ENCODE measurements at places on chromosomes 13 and 19.

DNA sequence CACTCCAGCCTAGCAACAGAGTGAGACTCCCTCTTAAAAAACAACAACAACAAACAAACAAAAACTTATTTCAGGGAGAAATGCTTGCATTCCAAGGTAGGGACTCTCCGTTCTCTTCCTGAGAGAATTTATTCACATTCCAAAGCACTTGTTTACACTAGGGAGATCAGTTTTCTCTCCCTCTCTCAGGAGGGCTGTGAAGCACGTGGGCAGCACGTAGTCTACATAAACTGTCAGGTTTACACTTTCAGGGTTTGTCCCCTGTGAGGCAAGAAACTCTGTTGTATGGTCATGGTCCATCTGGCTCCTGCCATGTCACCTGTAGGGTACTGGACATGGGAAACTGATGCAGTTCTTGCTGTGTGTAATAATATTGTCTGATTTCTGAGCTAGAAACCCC lies 31.6 kb downstream of the WDR87 start:
- DNase-seq, result no peak

DNA sequence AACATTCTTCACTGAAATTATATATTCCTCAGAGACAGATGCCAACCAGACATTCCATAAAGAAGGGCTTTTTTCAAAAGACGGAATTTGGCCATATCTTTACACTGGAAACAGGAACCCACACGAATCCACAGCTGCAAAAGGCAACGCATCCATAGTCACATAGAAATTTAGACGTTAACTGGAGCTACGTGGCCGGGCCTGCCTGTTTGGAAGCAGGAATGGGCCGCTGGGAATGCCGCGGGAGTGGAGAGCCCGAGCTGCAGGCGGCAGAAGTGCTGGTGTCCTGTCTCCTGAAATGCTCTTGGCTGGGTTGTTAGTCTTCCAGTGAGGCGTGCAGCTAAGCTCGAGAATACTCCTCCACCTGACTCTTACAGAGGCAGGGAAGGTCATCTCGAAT lies 122.2 kb downstream of the KL start:
- DNase-seq, result no peak

GRCh38 chr13:112819816-112820215 lies 130.0 kb downstream of the ATP11A start:
- no peak for DNase-seq

DNA sequence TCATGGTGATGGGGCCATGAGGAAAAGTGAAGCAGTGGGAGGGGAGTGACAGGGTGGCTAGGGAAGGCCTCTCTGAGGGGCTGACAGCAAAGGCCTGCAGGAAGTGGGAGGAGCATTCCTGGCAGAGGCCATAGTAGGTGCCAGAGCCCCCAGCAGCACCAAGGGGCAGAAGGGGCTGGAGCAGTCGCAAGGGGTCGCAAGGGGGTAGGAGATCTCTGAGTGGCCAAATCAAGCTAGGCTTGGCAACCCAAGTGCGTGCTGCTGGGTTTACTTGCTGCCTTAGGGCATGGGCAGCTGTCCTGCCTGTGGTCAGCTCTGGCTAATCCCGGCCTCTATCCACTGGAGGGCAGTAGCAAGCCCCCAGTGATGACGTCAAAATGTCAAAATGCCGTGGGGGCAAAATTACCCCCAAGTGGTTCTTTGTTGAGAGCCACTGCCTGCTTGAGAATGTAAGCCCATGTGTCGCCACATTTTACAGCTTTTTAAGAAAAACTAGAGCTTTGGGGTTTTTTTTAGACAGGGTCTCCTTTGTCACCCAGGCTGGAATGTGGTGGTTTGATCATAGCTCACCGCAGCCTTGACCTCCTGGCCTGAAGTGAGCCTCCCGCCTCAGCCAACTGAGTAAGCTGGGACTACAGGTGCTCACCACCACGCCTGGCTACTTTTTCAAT lies 11.8 kb downstream of the CCDC97 start:
- no peak for DNase-seq

DNA sequence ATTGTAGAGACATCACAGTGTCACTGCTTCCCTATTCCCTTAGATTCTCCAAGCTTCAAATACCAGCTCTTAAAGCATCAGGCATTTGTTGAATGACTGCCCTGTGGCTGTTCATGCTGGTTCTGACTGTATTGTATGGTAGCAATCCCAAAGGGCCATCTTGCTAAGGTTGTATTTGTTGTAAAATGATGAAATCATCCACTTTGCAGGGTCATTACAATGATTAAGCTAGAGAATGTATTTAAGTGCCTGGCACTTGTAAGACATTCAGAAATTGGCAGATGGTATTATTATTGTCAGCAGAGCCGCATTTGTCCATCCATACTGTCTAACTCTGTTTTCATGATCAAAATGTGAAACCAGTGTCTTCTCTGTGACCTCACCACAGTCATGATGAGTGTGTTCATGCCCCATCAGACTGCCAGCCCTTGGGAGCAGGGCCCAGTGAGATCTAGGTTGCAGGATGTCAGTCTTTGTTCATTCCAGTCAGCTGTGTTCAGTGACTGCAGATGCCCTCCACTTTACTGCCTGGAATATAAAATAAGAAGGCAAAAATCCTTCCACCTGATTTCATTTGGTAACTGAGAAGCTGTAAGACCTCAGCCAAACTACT lies 86.1 kb downstream of the DHRS12 start:
- DNase-seq, result no peak

GRCh38 chr13:59476366-59476765 lies 687.4 kb downstream of the DIAPH3 start:
- DNase-seq, result no peak

DNA sequence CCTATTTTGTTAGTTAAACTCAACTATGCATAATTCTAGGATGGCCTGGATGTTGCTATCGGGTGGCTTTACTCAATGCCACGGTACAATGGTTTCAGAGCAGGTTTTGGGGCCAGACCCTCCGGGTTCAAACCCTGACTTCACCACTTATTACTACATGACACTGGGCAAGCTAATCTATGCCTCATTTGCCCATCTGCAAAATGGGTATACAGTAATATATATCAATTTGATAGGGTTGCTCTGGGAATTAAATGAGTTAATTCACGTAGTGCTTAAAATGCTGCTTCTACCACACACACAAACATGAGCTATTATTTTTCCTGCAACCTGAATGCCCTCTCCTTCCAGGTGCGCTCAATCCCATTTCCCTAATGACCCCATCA lies 839 bp downstream of the ESD start:
- no peak for DNase-seq

DNA sequence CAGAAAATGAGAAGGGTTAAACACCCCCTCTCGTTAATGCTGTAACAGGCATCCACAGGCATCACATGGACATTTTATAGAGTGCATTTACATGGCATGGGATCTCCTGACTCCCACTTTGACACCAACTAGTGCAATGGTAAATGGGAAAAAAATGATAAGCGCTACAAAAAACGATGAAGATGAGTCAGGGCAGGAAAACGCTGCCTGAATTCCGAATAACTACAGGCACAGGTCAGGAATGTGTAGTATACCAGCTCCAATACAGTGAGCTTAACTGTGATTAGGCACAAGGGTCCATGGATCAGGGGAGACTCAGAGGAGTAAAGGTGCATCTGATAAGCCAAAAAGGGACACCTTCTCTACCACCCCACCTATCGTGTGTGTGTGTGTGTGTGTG lies 223.6 kb downstream of the FOXO1 start:
- no peak for DNase-seq

DNA sequence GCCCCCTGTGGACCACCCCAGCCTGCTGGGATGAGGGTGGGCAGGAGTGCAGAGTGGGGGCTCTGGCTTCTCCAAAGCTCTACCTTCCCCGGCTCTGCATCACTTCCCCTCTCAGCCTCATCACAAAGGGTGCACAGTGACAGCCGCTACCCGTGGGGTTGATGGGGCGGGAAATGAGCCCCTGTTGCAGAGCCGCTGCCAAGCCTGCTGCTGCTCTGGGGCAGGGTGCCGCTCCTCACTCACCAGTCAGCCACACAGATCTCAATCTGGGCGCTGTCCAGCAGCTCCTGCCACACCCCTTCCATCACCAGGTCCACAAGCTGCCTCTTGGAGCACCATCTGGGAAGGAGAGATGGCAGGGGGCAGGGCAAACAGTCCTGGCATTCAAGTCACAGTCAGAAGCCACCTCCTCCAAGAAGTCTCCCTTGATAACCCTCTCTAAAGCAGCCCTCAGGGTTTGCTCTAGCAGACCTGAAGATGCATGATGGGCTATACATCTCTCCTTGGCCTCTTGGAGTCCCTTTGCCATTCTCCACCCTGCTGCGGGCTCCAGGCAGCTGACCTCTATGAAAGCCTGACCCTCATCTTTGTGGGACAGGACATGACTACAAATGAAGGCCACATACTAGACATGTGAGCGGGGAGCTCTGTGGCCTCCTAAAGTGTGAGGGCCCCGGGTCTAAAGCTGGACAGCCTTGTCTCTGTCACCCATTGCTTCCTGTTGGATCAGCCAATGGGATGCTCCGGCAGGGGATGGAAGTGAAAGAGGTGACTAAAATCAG lies 15.7 kb downstream of the MRPS12 start:
- DNase-seq, result no peak

GRCh38 chr13:57582032-57582431 lies 49.5 kb upstream of the PCDH17 start:
- DNase-seq, result no peak

GRCh38 chr13:73625562-73626339 lies 508.5 kb downstream of the KLF12 start:
- DNase-seq, result peak; percentile 72

DNA sequence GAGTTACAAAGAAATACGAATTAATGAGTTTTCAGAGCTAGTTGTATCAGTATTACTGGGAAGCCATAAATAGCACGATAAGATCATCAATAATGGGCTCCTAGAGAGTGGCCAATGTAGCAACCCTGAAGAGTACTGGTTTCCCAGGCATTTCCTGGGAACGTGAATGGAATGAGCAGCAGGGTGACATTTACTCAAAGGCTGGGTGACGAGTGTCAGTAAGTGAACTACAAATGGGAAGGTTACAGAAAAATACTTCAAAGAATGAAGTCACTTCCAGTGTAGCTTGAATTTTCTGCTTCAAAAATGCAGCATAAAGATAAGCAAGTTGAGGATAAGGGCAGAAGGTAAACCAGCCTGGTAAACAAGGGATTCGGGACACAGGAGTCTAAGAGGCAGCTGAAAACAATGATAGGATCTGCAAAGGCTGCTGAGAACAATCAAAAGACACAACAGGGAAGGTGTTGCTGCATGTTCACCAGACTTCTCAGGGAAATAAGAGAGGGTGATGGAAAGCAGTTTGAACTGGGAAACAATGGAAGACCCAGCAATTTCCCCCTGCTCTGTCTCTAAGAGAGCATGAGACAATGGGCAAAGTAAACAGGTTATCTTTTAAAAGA lies 48.6 kb upstream of the POSTN start:
- no peak for DNase-seq

DNA sequence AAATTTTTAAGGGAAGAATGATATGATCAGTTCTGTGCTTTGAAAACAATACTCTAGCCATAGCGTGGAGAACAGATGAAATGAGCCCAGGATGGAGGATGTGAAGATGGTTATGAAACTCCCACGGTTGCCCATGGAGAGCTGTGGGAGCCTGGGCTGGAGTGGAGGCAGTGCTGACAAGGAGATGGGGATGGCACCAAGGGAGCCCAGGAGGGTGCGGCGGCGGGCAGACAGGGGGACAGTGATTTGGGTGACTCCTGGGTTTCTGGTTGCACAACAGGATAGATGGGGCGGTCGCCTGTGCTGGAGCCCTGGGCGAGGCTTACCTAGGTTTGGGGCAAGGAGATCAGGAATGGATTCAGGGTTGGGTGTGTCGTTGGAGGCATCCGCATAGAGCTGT lies 15.9 kb downstream of the ARHGEF7 start:
- DNase-seq, result no peak

- DNase-seq, result no peak
Observed at GRCh38 chr13:94351292-94351990, 128.0 kb downstream of the DCT start.

- DNase-seq, result peak; percentile 54
Observed at GRCh38 chr19:7870571-7871436, 3.4 kb downstream of the PRR36 start.

- DNase-seq, result peak; percentile 100
Observed at GRCh38 chr19:55461259-55461973, at the start of gene ISOC2. ISOC2 (minus strand) TSS chr19:55461642; CDS start chr19:55456486, 5,156 bp downstream.

GRCh38 chr13:31919971-31920726 lies 111.4 kb upstream of the FRY start:
- no peak for DNase-seq

- DNase-seq, result no peak
Observed at GRCh38 chr13:74730556-74731331, 596.5 kb upstream of the KLF12 start.

DNA sequence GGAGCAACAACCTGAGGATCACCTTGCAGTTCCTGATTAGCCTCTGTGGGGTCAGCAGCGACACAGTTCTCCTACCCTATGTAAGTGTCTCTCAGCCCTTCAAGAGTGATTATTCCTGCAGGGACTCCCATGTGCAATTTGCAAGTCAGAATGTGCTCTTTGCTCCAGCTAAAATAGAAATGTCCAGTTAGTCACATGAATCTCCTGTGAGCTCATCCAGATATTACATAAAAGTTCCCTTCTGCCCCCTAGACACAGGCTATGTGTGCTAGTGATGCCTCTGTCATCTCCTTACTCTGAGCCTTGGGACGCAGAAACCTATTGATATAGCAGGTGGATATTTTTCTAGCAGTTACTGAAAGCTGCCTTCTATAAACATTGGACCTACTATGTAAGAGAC lies 105.5 kb downstream of the ZAR1L start:
- DNase-seq, result no peak

- no peak for DNase-seq
Observed at GRCh38 chr13:97834250-97834649, 119.2 kb upstream of the IPO5 start.

DNA sequence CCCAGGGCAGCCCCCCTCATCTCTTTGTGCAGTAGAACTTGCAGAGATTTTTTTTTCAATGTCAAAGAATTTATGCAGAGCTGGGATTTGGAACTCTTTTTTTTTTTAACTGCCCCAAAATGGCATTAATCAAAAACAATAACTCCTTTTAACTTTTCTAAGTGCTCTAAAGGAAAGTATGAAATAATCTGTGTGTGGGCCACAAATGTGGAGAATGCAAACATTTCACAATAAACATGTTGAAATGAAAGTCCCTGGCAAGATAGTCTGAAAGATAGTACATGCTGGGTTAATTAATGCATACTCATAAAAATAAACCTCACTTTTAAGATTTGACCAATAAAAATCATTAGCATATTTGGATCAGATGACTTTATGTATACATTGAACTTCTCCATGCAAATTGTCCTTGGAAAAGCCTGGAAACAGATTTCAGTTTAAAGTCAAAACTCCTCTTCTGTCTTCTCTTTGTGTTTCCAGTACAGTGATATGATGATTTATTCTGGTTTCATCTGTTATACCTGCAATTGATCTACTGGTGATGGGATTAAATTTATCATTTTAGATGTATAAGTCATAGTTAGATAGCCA lies 30.5 kb upstream of the ZNF536 start:
- no peak for DNase-seq

- no peak for DNase-seq
Observed at GRCh38 chr13:59279028-59279427, 884.7 kb downstream of the DIAPH3 start.

DNA sequence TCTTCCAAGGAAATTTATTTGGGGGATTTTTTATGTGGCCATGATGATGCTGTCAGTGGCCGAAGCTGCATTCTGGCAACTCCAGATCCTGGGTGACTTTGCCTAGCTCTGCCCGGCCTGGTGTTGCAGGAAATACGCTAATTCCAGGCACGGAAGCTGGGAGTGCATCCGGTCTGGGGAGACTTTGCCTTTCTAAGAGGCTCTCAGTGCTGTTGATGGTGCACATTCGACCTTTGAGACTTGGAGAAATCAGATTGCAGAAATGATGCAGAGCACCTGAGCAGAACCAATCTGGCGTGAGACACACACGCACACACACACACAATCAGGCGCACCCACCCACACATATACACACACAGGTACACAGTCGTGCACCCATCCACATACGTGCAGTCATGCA lies 5.9 kb upstream of the TMEM255B start:
- no peak for DNase-seq
